ENCODE measurements at places on chromosomes 12 and 14.
A peak's percentile ranks its signal among the peaks of the same experiment; 100 is the strongest.

DNA sequence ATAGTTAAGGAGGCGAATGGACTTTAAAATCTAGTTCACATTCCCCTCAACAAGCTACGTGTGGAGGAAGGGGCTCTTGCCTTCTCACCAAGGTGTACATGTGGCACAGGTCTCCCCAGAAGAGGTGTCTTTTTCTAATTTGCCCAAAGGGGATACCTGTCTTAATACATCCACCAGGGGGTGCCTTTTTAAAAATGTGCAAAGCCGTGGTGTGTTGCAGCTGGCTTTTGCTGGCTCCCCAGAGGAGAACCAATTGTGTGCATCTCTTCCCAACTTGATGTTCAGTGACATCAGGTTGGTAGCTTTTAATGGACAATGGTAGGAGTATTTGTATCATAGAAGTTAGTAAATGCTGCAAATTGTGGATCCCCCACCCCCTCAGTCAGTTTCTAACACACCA, 33.8 kb downstream of the CREBL2 start:
- peak; percentile 78 for DNase-seq

GRCh38 chr14:96078625-96079016, 39.5 kb downstream of the C14orf132 start:
- no peak for DNase-seq

GRCh38 chr14:98185036-98185435, 1087.0 kb downstream of the BCL11B start:
- DNase-seq: no peak

DNA sequence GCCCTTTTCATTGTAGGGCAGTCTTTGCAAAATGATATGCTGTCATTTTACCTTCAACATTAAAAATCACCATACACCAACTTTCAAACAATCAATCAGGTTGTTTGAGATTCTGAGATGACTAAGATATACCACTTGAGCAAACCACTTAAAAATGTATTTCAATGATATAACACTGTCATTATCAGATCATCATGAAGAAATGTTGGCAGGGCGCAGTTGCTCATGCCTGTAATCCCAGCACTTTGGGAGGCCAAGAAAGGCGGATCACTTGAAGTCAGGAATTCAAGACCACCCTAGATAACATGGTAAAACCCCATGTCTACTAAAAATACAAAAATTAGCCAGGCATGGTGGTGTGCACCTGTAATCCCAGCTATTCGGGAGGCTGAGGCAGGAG, 13.0 kb upstream of the RHOJ start:
- DNase-seq: no peak

DNA sequence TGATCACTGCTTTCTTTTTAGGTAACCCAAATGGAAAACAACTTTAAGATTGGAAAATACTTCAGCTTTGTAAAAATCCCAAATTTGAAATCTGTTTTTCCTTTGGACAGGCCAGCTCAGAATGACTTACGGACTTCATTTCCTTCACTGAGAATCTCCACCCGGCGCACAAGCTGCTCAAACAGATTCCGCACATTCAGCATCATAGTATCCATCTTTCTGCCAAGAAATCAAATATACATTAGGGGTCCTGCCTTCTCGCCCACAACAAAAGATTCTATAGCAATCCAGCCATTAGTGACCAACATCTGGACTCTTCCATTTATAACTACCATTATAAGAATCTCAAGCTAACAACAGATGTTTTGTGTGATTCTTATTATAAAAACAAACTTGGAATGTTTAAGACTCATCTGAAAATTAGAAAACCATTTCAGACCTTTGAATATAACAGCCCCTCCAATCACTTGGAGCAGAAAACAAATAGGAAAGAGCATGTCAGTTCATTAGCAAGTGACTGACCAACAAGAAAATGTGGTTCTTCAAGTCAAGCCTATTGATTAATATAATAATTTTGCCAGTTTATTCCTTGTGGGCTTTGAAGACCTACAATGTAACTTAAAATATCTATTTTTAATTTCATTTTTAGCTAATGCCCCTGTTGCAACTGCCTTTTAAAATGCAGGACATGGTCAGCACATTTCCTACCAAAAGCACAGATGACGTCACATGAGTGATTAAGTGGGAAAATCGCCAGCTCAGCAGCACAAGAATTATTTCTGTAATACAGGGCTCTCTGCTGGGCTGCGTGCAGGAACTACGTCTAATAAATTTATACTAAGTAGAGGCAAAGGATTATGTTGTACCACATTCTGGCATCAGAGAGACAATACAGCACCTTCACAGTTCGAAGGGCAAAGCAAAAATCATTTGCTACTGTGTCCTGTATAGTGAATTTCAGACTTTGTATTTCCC, 8.5 kb downstream of the RACGAP1 start:
- DNase-seq: no peak

DNA sequence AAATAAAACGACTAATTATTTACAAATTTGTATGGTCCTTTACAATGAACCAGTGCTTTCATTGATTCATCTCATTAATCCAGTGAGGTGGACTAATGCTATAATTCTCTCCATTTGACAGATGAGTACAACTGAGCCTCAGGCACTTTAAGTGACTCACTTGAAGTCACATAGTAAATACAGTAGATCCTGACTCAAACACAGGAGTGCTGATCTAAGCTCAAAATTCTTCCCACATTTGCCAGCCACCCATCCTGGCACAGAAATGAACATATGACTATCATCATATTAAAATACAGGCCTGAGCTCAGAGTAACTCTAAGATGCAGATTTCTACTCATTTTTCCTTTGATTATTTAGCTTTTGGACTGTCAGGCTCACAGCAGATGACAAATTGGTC, 30.6 kb downstream of the SLC16A7 start:
- DNase-seq: no peak

GRCh38 chr12:72432037-72432604, 160.0 kb downstream of the TRHDE start:
- no peak for DNase-seq

DNA sequence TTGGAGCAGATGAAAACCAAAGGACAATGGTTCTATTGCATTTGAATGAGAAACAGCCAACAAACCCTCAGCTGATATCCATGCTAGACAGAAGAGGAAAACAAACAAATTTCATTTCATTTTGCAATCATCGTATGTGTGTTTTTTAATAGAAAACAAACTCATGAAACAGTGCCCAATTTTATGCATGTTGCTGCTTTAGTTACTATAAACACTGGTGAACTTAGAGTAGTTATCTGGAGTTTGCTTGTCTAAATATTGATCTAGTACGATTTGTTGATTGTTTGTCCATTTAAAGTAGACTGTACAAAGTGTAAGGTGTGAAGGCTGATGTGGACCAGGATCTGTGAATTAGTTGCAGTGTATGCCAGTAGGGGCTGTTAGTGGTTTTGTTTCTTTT, 166.6 kb downstream of the KITLG start:
- DNase-seq: no peak

DNA sequence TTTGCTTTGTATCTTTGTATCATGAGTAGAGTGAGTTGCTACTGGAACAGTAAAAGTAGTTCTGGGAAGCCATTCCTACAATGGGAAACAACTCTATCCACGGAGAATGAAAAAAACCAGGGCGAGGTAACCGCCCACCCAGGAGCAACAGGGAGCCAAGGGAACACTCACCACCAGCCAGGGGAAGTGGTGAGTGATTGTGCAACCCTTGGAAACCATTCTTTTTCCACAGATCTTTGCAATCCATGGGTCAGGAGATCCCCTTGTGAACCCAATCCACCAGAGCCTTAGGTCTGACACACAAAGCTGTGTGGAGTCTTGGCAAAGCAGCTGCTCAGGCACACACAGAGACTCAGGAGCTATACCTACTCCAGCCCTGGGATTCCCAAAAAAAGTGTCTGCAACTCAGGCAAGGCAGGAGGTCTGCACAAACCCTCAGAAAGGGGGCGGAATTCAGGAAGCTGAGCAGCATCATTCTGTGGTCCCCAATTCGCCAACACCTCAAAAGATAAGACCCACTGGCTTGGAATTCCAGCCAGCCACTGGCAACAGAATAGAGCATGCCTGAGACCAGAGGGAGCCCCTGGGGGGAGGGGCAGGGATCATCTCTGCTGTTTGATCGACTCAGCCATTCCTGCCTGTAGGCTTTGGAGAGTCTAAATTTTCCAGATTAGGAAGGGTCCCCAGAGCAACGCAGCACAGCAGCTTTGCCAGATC, 52.1 kb upstream of the PPFIA2 start:
- DNase-seq: no peak

DNA sequence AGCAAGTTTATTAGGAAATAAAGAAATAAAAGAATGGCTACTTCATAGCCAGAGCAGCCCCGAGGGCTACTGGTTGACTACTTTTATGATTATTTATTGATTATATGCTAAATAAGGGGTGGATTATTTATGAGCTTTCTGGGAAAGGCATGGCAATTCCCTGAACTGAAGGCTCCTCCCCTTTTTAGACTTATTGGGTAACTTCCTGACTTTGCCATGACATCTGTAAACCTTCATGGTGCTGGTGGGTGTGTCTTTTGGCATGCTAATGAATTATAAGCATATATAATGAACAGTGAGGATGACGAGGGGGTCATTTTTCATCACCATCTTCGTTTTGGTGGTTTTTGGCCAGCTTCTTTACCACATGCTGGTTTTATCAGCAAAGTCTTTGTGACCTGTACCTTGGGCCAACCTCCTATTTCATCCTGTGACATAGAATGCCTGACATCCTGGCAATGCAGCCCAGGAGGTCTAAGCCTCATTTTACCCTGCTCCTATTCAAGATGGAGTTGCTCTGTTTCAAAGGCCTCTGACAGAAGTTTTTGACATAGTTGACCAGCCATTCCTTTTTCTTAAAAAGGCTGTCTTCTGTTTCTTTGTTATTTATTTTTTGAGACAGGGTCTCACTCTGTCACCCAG, 11.1 kb upstream of the PTGES3 start:
- DNase-seq: no peak

GRCh38 chr12:5439371-5439771, 7.5 kb downstream of the NTF3 start:
- no peak for DNase-seq

GRCh38 chr12:34296143-34297041, 274.1 kb downstream of the ALG10 start:
- DNase-seq: no peak

- no peak for DNase-seq
Measured at GRCh38 chr14:103597623-103598377, 31.2 kb upstream of the KLC1 start.

- no peak for DNase-seq
Measured at GRCh38 chr14:23154964-23155587, 28.4 kb downstream of the SLC7A8 start.

DNA sequence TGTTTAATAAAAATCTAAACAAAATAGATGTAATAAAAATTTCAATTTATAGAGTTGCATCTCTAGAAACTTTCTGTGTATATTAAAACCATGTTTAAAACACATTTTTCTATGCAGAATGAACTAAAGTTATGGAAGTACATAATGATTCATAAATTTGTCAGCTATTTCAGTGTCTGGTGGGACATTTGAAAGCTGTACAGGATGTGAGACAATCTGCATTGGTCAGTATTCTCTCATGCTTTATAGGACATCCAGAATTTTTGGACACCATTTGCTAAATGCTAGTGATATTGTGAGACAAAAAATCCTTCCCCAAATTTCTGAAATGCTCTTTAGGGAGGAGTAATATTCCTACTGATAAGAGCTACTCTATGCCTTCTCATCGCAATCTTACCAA, 13.3 kb downstream of the GPR135 start:
- no peak for DNase-seq

DNA sequence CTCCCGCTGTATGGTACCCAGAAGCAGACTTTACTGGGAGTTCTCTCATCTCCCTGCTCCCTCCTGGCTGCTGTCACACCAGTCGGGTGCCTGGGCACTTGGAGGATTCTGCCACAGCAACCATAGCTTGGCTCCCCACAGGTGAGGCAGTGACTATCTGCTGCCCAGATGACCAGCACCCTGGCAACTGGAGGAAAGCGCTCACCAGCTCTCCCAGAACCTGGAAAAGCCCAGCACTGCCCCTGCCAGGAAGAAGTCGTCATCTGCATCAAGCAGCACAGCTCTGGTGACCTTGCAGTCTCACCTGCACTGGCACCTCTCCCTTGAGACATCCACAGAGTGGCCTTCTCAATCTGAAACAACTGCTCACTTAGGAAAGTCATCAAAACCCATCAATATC, 31.9 kb upstream of the TC2N start:
- peak; percentile 43 for DNase-seq

- no peak for DNase-seq
Measured at GRCh38 chr14:75340921-75341320, 62.3 kb downstream of the FOS start.

- no peak for DNase-seq
Measured at GRCh38 chr12:117067638-117068037, 31.6 kb downstream of the TESC start.

DNA sequence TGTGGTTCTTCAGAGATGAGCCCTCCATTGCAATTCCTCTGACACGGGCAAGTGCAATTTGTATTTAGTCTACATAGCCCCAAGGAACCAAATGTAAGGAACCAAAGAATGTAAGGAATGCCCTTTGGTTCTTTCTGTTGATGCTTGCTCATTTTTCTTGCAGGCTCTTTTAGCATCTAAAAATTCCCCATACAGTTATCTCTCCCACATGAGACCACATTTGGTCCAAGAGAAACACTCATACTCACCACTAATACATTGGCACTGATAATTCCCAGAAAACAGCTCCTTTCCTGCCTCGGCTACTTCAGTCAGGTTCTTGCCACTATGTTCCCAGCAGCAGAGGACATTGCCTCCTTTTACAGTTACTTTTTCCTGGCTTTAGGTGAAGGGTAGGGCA, 332.6 kb downstream of the AEBP2 start:
- no peak for DNase-seq

DNA sequence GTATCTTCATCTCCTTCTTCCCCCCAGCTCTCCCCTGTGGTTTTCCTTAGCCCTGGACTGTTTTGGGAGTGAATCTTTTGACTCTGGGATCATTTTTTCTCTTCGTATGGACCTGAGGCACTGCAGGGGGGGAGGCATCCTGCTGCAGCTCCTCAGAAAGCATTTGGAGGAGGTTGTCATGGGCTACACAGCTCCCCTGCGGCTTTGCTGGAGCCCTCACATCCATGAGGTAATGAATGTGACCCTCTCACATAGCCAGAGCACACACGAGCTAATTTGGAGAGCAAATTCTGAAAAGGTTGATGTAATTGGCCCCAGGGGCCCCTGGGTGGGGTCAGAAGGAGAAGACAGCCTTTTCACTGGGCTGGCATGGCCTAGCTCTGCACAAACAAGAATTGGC, 110.9 kb downstream of the PAH start:
- no peak for DNase-seq

DNA sequence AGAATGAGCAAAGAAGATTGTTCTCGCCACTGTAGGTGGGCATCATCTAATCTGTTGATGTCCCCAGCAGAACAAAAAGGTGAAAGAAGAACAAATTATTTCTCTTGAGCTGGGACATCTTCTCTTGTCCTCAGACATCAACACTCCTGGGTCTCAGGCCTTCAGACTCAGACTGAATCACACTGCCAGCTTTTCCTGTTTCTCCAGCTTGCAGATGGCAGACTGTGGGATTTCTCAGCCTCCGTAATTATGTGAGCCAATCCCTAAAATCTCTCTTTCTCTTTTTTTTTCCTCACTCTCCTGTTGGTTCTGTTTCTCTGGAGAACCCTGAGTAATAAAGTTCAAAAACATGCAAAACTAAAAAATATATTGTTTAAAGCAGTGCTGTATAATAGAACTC, 3.7 kb upstream of the TMPRSS12 start:
- no peak for DNase-seq

- no peak for DNase-seq
Measured at GRCh38 chr14:83594874-83595273, 1935.1 kb upstream of the FLRT2 start.

- DNase-seq: no peak
Measured at GRCh38 chr14:53824061-53824460, 132.6 kb downstream of the BMP4 start.

All from CD4-positive, alpha-beta T cell treated with Interleukin-21 for 1 hour (primary cell).